ENCODE measurements at places on chromosomes 5 and 9.

- DNase-seq: no peak
Observed at GRCh38 chr5:110884005-110884404, 145.2 kb downstream of the SLC25A46 start.

- DNase-seq: no peak
Observed at GRCh38 chr5:82821846-82822633, 255.2 kb downstream of the TMEM167A start.

GRCh38 chr5:149256451-149256850 lies 15.2 kb upstream of the AFAP1L1 start:
- DNase-seq: no peak

- no peak for DNase-seq
Observed at GRCh38 chr5:10018201-10019069, 231.3 kb downstream of the ATPSCKMT start.

DNA sequence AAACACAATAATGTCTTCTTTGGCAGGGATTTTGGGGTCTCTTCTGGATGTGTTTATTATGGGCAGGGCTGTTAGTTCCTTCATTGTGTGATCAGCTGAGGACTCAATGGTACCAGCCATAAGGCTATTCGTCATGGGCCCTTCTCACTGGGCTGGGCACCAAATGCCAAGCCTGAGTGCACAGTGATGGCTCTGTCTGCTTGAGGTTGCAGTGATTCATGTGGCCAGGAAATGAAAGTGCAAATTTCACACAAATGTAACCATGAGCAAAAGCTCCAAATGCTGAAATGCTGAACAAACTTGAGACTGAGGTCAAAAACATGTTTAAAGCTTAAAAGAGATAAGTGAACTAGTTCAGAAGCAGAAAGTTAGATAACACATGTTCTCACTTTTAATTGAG lies 191.0 kb downstream of the TARS1 start:
- no peak for DNase-seq

- DNase-seq: no peak
Observed at GRCh38 chr5:135116160-135116561, 82.1 kb upstream of the PITX1 start.

GRCh38 chr5:156687514-156687913 lies 162.6 kb upstream of the PPP1R2B start:
- DNase-seq: no peak

- DNase-seq: no peak
Observed at GRCh38 chr5:5306696-5307095, 115.8 kb upstream of the ICE1 start.

DNA sequence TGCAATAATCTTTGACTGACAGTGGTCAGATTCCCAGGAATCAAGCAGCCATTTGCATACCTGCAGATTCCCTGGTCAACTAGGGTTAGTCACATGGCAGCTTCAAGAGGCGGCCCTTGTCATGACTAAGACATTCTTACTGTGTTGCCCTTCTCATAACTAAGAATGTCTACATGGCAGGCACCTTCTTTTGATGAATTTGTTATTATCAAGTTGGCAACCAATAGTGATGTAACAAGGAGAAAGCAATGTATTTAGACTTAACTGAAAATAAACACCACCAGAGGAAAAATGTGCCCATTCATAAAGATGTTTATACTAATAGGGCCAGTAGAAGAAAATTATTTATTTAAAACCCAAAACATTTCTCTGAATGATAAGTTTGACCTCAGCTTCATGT lies 215.6 kb downstream of the TLE1 start:
- no peak for DNase-seq

DNA sequence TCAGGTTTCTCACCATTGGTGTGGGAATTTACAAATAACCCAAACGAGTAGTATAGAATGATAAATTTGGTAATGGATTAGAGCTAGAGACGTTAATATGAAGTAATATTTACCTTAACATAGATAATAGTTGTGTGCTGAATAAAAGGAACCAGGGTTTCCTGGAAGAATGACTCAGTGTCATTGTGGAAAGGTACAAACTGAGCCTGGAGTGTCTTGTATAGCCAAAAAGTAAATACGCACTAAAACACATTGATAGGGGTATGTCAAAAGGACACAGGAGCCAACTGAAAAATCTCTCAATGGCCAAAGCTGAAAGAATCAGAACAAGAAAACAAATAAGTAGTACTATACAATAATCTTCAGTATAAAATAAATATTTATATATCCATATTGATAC lies 363.5 kb downstream of the SLCO4C1 start:
- DNase-seq: no peak

DNA sequence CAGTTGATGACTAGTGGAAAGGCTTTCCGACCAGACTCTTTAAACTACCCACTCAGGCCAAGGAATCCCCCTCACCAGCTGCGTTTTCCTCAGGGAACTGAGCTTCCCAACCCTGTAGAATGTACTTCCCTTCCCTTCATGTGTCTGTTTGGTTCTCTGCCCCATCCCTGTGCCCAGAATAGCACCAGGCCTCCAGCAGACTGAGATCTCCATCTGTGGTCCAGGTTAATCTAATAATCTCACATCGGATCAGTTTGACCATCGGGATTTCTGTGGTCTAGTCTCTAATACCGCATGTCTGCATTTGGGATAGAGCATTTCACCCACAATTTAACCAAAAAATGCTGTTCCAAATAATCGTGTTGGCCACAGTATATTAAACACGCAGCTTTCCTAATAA lies 237.2 kb downstream of the ROR2 start:
- DNase-seq: no peak

- no peak for DNase-seq
Observed at GRCh38 chr9:31355965-31356364, 1028.5 kb upstream of the ACO1 start.

DNA sequence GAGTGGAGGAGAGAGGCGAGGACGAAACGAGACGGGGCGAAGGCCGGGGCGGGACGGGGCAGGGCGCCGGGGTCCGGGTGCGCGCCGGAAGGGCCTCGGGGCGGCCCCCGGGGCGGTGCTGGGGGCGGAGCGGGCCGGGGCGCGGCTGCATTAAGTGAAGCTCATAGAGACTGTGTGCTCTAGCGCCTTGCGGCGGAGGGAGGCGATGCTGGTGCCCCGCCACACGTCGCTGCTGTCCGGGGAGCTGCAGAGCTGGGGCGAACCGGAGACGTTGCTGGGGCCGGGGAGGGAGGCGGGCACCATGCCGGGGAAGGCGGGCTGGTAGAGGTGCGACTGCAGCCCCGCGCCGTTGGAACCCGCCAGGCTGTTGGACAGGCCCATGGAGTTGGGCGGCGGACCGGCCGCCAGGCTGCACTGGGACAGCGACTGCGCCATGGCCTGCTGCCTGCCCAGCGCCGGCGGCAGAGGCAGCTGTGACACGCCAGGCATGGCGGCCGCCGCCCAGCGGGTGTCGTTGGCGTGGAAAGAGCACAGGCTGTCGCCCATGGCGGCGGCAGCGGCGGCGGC lies 8.3 kb downstream of the OTP start:
- DNase-seq: peak; percentile 84

DNA sequence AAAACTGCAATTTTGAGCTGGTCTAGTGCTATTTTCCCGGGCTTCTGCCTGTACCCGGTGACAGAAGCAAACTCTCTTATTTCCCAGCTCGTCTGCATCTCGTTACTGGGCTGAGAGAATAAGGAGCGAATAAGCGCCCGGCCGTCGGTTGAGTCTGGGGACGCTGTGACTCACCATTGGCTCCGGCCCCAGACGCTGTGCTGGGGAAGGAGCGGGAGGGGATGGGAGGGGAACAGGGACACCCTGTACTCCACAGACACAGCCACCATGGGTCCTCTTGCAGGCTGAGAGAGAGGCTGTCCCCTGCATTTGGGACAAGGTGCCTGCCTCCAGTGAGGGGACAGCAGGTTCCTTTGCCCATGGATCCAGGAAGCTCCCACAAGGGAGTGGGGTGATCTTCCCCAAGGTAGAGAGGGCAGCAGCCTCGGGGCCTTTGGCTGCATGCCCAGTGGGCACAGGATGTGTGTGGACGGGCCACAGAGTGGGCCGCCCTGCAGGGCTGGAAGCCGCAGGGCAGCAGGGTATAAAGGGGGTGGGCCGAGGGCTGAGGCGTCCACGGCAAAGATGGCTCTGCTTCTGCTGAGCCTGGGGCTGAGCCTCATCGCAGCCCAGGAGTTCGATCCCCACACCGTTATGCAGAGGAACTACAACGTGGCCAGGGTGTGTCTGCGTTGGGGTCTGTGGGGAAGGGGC lies at the start of gene LCN9:
Gene LCN9 (plus strand): TSS at position 552 of the 693 bp plus-strand sequence. CDS start 13 bp downstream, at position 565.
- no peak for DNase-seq

GRCh38 chr5:32531885-32532520 lies 53.4 kb upstream of the SUB1 start:
- DNase-seq: no peak

- DNase-seq: no peak
Observed at GRCh38 chr5:34674187-34674586, 18.1 kb downstream of the RAI14 start.

DNA sequence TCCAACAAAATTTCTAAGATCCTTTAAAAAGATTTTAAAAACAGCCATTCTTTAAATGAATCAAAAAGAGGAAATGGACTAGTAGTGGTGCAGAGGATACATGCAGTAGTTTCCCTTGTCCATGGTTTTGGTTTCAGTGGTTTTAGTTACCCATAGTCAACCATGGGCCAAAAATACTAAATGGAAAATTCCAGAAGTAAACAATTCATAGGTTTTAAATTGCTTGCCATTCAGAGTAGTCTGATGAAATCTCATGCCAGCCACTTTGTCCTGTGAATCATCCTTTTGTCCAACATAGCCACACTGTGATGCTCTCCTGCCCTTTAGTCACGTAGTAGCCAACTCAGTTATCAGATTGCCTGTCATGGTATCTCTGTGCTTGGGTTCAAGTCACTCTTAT lies 286.1 kb downstream of the ANXA1 start:
- DNase-seq: no peak

DNA sequence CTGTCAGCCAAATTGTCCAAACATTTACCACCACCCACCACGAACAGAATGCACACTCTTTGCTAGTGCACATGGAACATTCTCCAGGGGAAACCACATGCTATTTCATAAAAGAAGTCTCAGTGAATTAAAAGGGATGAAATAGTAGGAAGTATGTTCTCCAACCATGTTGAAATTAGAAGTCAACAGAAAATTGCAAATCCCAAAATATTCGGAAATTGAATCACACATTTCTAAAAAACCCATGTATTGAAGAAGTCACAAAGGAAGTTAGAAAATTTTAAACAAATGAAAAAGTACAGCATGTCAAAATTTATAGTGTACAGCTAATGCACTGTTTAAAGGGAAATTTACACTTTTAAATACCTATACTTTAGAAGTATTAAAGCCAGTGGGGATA lies 50.8 kb downstream of the TGFBR1 start:
- no peak for DNase-seq

DNA sequence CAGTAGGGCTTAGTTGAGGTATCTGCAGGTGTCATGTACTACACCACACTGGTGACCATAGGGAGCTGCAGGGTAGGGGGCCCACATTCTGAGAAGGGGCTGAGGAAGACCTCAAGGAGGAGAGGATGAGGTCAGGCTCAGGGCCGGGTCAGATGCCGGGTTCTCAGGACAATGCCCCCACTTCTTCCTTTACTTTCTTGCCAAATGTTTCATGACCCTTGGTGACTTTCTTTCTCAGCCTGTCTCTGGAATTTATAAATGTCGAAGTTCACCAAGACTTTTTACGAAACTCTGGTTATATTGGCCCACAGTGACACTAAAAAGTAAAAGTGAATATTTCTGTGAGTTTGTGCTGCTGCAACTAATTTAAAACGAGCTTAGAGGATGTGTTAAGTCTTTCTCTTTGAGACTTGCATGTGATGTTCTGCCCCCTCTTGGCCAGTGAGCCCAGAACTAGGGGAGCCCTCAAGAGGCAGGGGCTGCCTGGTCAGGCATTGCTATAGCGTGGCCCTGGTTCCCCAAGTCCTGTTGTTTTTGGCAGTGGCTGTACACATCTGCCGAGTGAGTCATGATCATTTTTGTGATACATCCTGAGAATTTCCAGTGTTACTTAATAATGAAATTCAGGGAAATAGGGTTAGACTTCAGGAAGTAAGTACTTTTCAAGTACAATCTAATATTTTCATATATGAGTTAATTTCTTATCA lies 11.2 kb downstream of the ACO1 start:
- no peak for DNase-seq

DNA sequence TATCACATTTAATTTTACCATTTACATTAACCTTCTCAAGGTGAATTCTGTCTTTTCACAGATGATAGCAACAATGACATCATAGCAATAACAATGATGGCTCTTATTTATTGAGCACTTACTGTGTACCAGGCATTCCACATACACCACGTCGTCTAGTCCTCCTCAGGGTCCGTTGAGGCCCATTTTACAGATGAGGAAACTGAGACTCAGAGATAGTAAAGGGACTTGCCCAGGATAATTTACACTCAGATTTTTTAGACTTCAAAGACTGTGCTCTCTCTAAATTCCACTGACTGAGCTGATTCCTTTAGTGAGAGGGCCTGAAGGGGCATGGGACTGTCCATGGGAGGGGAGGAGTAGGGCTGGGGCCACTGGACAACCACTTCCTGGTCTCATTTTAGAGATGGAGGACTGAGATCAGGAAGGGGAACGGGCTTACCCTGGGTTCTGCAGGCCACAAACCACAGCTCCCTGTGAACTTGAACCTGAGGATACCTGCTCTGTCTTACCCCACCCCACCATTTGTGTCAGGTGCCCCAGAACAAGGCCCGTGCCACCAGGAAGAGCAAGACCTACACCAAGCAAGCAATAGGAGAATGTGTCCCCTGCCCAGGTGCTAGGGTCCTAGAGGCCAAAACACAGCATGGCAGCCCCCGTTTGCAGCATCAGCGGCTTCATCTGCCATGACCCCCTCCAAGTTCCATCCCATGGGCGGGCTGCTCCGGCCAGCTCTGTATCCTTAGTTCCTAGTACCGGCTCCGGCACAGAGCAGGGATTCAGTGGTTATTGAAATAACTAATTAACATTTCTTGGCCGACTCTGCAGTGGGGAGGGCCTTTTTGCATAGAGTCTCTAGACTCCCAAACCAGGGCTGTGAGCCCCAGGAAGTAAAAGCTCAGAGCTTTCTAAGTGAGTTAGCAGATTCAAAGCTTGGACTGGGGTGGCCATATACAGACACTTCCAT lies 96.6 kb downstream of the RGS3 start:
- DNase-seq: no peak

DNA sequence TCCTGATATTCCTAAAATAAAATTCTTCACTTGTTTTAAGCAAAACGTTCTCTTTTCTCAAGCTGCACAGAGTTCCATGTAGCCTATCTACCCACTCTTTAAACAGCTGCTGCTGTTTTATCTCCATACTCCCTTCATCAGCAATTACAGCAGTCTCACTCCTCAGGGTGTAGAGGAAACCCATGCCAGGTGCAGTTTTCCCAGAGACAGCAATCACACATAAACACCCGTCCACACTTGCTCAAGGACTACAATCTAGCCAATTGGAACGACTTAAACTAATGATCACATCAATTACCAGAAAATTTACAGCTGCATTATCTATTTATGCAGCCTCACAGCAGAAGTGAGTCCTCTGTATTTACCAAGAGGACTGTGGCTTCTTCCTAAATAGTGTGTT lies 141.7 kb downstream of the HTR1A start:
- DNase-seq: peak; percentile 10

DNA sequence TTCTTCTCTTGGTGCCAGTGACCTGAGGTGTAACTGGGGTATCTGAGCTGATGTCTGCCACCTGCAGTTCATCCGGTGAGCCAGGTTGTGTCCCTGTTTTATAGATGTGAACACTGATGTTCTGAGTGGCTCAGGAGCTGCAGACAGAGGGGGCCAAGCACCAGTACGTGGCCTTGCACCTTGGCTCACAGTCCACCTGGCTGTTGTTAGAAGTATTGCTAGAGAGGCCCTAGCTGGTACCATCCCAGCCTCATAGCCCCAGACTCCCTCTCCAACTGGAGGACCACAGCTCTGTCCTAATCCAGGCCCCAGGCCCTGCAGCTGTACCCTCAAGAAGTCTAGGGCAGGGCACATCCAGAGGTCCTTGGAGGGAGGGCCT lies 16.2 kb downstream of the PHF2 start:
- DNase-seq: no peak

All from NCI-H187 (cell line).